ENCODE measurements at places on chromosomes 11 and 22.

DNA sequence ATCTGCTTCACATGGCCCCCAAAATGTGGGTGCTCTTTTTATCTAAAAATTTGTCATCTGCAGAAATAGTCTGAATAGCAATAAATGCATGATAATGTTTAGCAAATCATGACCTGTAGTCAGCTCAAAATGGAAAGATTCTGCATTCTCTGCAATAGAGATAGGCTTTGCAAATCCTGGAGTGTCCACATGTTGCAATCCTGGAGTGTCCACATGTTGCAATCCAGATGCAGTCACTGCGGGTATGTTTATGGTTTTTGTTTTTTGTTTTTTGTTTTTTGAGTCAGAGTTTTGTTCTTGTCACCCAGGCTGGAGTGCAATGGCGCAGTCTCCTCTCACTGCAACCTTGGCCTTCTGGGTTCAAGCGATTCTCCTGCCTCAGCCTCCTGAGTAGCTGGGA is 20.2 kb upstream of the LRRC32 start:
- no peak for DNase-seq

- DNase-seq: peak; percentile 61
Observed at GRCh38 chr11:87926250-87926970, 248.8 kb downstream of the RAB38 start.

- DNase-seq: peak; percentile 60
Observed at GRCh38 chr11:113668255-113668654, 37.9 kb downstream of the TMPRSS5 start.

DNA sequence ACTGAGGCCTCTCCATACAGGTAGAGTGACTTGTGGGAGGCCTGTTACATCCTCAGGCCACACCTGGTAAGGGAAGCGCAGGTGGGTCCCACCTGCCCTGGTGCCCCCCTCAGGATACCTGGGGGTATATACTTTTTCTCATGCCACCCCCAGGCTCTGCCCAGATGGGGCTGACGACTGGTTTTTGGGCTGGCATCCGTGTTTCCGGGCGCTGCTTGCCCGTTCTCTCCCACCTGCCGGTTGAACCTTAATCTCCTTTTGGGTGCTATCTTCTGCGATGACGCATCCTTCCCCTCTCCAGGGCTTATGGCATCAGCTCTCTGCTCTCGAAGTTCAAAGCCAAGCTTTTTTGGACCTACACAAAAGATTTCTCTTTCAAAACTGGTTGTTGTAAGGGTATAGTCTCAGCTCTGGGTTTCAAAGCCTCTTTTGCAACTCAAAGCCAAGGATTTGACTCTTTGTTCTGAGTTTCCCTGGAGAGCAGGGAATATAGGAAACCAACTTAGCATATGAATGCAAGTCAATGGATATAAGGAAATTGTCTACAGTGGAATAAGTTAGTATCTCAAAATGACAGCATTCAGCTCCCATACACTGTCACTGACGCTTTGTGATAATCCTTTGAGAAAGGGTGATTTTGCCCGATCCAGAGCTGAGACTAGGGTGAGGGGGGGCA is 8.6 kb upstream of the LRRC10B start:
- no peak for DNase-seq

GRCh38 chr22:31742115-31742514 is 7.8 kb downstream of the PRR14L start:
- DNase-seq: no peak

DNA sequence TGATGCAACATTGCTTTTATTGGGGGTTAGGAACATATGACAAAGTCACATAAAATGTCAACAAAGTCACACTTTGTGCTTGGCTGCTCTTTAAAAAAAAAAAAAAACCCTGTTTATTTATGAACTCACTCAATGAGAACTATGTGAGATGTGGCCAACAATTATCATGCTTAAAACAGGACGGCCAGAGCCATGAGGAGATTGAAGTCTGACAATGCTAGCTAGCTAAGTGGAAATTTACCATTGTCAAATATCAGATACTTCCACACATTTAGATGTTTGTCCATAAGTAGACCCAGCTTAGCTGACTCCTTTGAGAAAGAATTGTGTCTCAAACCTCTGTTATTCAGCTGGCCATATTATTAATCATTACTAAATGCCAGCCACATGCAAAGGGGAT is 26.9 kb downstream of the BLID start:
- no peak for DNase-seq

GRCh38 chr11:72144807-72145565 is 9.5 kb downstream of the FOLR3 start:
- DNase-seq: no peak

GRCh38 chr11:1747753-1748635 is 2.4 kb downstream of the IFITM10 start:
- no peak for DNase-seq

DNA sequence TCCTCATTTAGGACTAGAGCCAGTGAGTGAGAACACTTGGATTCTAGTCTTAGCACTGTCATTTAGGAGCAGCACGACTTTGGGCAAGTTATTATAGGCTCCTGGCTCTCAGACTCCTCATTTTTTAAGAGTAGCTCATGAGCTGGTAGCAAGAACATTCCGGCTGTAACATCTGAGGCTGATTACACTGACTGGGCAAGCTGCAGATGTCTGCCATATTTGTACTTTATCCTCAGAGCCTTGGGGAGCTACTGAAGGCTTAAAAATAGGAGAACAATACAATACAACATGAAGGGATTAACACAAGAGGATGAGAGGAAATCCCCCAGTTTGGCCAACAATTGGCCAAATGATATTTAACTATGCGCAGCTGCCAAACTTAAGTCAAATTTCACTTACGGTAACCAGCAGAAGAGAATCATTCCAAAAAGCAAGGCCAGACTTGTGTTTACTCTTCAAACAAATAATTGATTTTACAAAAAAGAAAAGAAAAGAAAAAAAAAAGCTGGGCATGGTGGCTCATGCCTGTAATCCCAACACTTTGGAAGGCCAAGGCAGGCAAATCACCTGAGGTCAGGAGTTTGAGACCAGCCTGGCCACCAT is 113.1 kb upstream of the ARHGAP42 start:
- no peak for DNase-seq

GRCh38 chr11:68090706-68091105 is 30.5 kb downstream of the CHKA start:
- DNase-seq: peak; percentile 84

DNA sequence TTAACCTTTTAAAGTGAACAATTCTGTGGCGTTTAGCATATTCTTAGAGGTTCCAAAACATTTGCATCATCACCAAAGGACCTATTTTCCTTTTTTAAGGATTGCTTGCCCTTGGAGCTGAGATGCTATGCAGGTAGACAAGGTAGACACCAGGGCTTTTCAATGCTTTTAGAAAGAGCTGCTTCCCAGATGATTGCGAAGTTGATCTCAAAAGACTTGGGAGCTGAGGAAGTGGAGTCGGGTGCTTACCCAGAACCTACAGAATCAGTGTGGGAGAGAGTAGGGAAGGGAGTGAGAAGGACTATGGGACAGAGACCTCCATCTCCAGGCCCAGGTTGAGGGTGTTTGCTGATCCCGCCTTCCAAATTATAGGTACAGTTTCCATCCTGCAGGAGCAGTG is 11.1 kb upstream of the ALX4 start:
- no peak for DNase-seq

GRCh38 chr11:44229098-44229497 is 80.8 kb downstream of the ALX4 start:
- no peak for DNase-seq

DNA sequence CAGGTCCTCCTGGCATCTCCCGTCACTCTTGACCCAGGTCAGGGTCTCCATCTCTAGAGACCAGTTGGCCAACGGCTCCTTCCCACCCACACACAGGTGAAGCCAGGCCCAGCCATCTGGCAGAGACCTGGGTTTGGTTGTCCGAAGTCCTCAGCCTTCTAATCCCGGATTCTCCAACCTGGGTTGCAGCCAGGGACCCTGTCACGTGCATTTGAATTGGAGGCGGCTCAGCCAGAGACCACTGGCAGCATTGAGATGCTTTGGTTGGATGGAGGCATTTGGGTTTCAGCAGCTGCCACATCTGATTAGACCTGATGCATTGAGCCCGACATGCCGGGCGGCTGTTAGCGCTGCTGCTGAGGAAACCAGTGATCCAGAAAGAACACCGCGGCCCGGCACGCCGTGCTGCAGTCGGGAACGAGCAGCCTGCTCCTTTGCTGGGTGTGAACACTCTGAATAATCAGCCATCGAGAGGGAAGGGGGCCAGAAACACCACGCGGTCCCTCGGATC is 163.2 kb downstream of the BRD1 start:
- DNase-seq: no peak

DNA sequence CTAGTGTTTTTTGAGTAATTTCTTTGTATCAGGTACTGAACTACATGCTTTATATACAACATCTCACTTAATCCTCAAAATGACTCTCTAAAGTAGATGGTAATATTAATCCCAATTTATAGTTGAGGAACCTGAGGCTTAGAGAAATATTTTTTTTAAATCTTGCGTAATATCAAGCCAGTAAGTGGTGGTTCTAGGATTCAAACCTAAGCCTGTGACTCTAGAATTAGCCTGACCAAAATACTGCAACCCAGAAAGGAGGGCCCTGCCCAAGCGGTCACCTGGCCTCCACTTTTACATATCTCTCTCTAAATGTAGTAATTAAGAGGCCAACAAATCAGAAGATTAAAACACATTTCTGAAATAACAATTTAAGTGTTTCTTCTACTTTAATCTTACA is 28.6 kb downstream of the SLC36A4 start:
- no peak for DNase-seq

DNA sequence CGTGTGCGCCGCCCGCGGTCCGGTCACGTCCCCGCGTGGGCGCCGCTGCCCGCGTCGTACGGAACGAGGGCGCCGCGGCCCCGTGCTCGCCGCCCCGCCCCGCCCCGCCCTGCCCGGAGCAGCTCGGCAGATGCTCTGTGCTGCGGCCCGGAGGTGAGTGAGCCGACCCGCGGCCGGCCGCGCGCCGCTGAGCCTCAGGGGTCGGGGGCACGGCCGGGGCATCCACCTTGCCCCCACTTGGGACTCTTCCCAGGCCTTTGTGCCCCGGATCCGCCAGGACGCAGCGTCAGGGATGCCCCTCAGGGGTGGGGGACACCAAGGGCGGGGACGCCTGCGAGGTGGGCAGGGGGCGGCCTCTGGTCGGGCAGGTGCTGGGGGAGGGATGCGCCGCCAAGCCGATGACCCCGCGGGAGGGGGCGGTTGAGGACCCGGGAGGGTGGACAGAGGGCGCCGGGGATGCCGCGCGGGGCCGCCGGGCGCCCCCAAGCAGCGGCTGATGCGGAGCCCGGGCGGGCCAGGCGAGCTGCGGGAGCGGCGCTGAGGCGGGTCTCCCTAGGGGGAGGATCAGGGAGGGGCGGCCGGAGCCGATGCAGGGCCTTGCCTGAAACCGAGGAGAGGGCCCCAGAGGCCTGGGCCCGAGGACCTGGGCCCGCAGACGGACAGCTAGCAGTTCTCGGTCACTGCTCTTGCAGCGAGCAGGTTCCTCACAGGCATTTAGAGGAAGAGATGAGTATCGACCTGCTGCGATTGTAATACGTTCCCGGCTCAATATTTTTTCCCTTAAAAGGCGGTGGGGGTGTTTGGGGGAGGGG is at the start of gene GNAZ:
GNAZ (plus strand) TSS at position 102 of the 812 bp plus-strand sequence. CDS start 25,177 bp downstream, outside the sequence.
- DNase-seq: no peak

DNA sequence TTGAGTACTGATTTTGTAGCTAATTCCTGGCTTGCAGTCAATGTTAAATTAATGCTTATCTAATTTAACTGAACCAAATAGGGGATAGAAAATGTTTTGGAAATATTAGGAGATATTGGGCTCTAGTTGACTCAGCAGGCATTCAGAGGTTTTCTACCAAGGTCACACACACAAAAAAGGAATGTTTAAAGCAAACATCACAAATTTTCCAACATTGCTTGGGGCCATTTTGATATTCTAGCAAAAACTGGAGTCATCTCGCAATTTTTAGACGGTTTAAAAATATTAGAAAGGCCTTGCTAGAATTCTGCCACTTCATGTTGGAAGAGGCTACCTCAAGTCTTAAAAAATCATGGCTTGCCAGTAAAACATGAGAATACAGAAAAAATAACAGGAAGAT is 2082.1 kb upstream of the RAG2 start:
- DNase-seq: no peak

DNA sequence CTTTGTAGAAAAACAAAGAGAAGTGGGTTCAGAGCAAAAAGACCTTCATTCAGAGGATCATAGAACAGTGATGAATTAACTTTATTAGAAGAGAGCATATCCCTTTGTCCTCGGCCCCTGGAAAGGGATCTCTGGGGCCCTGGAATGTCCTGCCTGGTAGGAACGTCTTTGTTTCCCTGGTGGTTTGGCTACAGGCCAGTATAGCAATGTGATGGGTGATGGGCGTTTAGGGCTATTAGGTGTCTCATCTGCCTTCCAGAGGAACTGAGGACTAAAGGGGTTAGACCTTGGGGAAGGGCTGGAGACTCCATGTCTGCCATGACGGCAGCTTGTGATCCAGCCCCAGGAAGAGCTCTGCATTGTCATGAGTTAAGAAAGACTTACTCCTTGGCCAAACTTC is 9.1 kb downstream of the APOL4 start:
- DNase-seq: no peak

DNA sequence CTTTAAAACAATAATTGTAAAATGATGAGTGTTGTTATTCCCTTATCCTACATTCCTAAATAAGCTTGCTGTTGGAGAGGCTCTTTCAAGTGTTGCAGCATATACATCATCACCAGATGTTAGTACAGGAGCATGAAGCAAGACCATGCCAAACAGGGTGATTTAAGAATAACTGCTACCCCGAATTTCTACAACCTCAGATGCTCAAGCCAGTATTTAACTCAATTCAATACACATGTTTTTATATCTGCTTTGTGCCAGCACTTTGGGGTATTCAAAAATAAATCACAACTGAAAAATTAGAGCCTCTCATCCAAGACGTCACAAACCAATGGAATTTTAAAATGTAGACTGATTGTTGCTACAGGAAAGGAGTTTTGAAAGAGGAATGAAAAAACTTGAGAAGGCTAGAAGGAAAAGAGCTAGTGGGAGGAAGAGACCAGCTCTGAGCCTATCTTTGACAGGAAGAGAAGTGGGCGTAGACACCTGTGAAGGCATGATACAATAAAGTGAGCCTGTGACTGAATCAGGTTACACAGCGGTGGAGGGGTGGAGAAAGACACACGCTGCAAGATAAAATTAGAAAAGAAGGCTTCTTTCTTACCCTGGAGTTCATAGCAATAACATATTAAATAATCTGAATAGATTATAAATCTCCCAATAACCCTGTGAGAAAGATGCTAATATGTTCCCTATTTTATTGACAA is 95.8 kb downstream of the DLG2 start:
- no peak for DNase-seq

Data from HT-29 (cell line).